Calu3 (cell line): ENCODE measurements at places on chromosomes 16 and 17. TPM values are rescaled to one million over a fixed set of nuclear protein-coding genes. Genes with fewer than 3 reads are reported as not detected.
A peak's percentile ranks its signal among the peaks of the same experiment; 100 is the strongest.

The RNF222 gene
- total RNA-seq, result not detected in 2 replicates

GRCh38 chr17:55416470-55417052 is 5.1 kb downstream of the MMD start:
- peaks cover 18% of the 10 kb centered on the region for H3K36me3 ChIP-seq
- no peak overlapping the region for H3K27ac ChIP-seq
- H3K4me1 ChIP-seq, result peaks cover 35% of the 10 kb centered on the region
- DNase-seq, result no peak
- no peaks in the 10 kb centered on the region for H3K27me3 ChIP-seq

GRCh38 chr16:14409563-14409962 is 220.5 kb downstream of the PARN start:
- H3K36me3 ChIP-seq, result peaks cover 5% of the 10 kb centered on the region
- no peaks in the 10 kb centered on the region for H3K27me3 ChIP-seq
- peak; percentile 22 for DNase-seq
- no peaks in the 10 kb centered on the region for H3K4me1 ChIP-seq

DNA sequence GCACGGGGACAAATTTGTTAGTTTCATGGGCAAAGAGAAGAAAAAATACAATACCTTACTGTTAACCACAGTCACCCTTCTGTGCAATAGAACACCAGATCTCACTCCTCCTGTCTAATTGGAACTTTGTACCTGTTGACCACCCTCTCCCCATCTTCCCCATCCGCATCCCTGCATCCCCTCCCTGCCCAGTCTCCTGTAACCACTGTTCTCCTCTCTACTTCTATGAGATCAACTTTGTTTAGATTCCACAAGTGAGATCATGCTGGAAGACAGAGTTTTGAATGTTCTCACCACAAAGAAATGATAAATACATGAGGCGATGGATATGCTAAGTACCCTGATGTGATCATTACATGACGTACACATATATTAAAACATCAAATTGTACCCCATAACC is 47.7 kb downstream of the CLEC16A start:
- peak overlapping the region; percentile 31 for H3K4me3 ChIP-seq
- H3K27me3 ChIP-seq, result no peaks in the 10 kb centered on the region
- peak overlapping the region; percentile 90 for H3K27ac ChIP-seq
- H3K36me3 ChIP-seq, result peaks cover 17% of the 10 kb centered on the region
- H3K4me1 ChIP-seq, result peaks cover 58% of the 10 kb centered on the region

GRCh38 chr16:66486199-66486772 is 59.2 kb downstream of the BEAN1 start:
- no peak for DNase-seq
- H3K4me3 ChIP-seq, result no peak overlapping the region
- no peak overlapping the region for H3K27ac ChIP-seq

DNA sequence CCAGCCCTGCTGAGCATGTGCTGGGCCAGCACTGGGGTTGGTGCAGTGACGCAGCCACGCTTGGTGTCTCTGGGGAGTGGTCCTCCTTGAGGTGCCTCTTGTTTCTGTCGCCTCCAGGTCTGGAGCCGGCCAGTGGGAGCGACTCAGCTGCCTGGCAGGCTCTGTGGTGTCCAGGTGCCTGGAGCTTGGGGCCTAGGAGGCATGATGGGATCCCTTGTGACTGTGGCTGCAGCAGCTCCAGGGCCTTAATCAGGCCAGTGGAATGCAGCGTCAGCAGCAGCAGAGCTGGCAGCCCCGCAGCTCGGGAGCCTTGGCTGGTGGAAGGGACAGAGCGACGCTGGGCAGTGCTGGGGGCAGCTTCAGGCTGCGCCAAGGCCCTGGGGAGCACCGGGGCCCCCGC is 74.7 kb upstream of the CIBAR2 start:
- DNase-seq, result no peak
- no peaks in the 10 kb centered on the region for H3K4me1 ChIP-seq
- no peaks in the 10 kb centered on the region for H3K36me3 ChIP-seq
- H3K4me3 ChIP-seq, result no peak overlapping the region

DNA sequence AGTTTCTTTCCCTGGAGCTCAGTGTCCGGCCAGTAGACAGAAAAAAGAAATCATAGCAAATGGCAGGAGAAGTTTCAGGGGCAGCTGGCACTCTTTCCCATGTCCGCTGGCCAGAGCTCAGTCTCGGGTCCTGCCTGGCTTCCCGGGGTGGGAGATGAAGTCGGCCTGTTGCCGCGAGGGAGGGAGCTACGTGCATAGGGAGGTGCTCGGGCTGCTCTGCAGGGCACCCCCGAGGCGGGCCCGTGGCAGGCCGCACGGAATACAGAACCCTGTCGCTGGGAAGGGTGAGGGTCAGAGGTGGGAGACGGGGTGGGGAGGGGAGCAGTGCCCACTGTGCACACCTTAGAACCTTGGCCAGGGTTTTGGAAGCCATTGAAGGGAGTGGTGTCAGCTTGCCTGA is 78.3 kb upstream of the FOXF1 start:
- H3K4me3 ChIP-seq, result no peak overlapping the region
- no peak for DNase-seq
- no peaks in the 10 kb centered on the region for H3K36me3 ChIP-seq
- no peaks in the 10 kb centered on the region for H3K4me1 ChIP-seq
- no peak overlapping the region for H3K27ac ChIP-seq
- H3K27me3 ChIP-seq, result peaks cover 90% of the 10 kb centered on the region

DNA sequence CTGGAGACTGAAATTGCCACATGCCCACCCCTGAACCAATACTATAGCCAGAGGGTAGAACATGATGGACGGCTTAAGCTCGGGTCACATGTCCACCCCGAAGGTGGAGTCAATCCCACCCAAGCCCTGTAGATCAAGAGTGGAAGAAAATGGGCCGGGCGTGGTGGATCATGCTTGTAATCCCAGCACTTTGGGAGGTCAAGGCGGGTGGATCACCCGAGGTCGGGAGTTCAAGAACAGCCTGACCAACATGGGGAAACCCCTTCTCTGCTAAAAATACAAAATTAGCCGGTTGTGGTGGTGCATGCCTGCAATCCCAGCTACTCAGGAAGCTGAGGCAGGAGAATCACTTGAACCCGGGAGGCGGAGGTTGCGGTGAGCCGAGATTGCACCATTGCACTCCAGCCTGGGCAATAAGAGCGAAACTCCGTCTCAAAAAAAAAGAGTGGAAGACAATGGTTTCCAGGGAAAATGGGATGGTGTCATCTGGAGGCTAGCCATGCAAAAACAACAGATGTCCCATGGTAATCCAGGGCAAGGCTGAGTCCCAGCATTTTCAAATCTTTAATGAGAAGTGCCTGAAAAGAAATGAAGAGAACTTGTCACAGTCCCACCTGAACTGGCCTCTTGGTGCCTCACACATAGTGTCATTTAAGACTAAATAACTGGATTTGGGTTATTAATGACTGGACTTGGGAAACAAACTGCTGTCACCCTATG is 30.1 kb downstream of the CD300LF start:
- peaks cover 95% of the 10 kb centered on the region for H3K27me3 ChIP-seq
- H3K36me3 ChIP-seq, result no peaks in the 10 kb centered on the region
- H3K4me3 ChIP-seq, result no peak overlapping the region
- no peak overlapping the region for H3K27ac ChIP-seq
- no peak for DNase-seq

GRCh38 chr16:77373726-77374125 is 61.1 kb downstream of the ADAMTS18 start:
- H3K27ac ChIP-seq, result no peak overlapping the region
- no peaks in the 10 kb centered on the region for H3K27me3 ChIP-seq
- no peaks in the 10 kb centered on the region for H3K36me3 ChIP-seq
- no peak overlapping the region for H3K4me3 ChIP-seq
- DNase-seq, result no peak

The ADAM11 gene
- total RNA-seq, result 0.57 and 1.2 TPM in 2 replicates

The KIF18B gene
- 72.8 and 84.6 TPM in 2 replicates for total RNA-seq

DNA sequence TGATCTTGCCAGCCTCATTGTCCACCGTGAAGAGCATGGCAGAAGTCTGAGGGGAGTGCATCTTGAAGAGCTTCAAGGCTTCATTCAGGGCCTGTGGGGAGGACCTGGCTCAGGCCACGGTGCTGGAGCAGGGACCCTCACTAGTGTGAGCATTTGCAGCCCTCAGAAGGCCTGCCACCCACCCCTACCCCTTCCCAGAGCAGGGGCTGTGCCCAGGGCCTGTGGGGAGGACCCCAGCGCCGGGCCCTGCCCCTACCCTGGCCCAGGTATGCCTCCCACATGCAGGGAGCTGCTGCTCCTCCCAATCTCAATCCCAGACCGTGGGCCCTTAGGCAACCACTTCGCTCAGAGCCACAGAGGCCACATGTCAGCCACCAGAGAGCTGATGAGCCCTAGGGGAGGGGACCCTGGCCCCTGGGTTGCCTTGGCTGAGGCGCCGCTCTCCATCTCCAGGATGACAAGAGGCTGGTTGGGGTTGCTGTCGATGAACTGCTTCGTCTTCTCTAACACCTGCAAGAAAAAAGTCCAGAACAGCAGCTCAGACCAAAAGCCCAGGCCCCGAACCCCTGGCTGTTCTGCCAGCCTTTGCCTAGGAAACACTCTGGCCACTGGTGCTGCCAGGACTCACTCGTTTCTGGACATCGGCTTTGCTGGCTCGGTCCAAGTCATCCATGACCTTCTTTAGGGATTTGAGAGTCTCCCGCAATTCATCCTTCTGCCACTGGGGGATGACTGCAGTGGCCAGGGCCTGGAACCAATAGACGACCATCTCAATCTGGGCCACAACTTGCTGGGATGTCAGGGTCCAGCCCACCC is 1.8 kb upstream of the EXOSC6 start:
- DNase-seq, result peak; percentile 60
- H3K4me1 ChIP-seq, result no peaks in the 10 kb centered on the region

GRCh38 chr17:33968350-33969044 is 286.6 kb upstream of the CCL2 start:
- no peaks in the 10 kb centered on the region for H3K4me1 ChIP-seq
- no peaks in the 10 kb centered on the region for H3K36me3 ChIP-seq
- H3K4me3 ChIP-seq, result no peak overlapping the region
- DNase-seq, result no peak
- H3K27ac ChIP-seq, result no peak overlapping the region

DNA sequence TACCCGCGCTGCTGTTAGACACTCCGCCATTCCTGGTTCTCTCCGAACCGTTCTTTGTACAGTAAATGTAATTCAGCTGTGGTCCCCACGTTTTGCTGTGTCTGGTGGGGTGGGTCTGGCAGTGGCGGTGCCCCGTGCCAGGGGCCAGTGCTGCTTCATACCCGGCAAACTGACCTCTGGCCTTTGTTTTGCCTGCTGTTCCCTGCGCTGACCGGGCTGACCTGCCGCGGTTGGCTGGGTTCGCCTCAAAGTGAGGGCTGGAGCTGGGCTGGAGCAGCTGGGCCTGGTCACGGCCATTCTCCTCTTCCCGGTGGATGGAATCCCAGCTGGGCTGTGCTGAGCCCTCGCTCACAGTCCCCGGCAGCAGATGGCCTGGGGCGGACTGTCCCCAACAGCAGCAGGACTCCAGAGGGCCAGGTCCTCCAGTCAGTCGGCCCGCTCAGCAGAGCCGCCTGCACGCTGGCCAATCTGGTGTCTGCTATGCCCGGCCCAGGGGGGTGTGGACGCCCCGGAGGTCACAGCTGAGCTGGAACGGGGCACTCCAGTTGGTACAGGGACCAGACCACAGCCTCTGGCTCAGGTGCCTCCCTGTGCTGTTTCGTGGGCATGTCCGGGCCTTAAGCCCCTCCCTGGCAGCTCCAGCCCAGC is 1.5 kb upstream of the WFIKKN1 start:
- H3K36me3 ChIP-seq, result peaks cover 74% of the 10 kb centered on the region
- no peak for DNase-seq
- peak overlapping the region; percentile 50 for H3K27ac ChIP-seq
- no peaks in the 10 kb centered on the region for H3K27me3 ChIP-seq

GRCh38 chr17:34653511-34653910 is 74.1 kb downstream of the TMEM132E start:
- DNase-seq, result no peak
- no peak overlapping the region for H3K4me3 ChIP-seq
- no peaks in the 10 kb centered on the region for H3K36me3 ChIP-seq
- peaks cover 28% of the 10 kb centered on the region for H3K27me3 ChIP-seq
- no peak overlapping the region for H3K27ac ChIP-seq

DNA sequence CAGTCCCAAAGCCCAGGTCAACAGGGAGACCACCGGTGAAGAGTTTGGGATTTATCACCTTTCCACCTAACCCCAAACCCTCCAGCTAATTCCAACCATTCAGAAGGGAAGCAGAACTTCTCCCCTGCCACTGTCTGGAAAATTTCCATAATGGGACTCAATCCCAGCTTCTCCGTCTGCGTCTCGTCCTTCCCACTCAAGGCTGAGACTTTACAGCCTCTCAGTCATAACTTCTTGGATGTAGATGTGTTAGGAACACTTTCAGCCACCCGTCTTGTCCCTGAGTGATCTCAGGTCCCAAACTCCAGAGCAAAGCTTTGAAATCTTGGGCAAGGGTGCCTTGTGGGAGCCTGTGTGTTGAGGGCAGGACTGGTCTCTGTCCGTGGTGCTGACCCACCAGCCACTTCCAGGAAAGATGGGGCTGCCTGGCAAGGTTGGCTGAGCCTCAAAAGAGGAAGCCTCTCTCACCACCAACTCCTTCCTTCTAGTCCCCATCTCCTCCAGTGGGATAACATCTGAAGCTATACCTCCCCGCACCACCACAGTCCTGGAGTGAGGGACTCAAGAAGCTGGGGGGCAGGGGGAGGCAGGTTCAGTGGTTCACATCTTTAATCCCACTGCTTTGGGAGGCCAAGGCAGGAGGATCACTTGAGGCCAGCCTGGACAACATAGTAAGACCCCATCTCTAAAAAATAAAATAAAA is 9.3 kb downstream of the GAS2L2 start:
- DNase-seq, result peak; percentile 30
- H3K4me1 ChIP-seq, result no peaks in the 10 kb centered on the region
- no peak overlapping the region for H3K4me3 ChIP-seq
- H3K36me3 ChIP-seq, result no peaks in the 10 kb centered on the region
- peaks cover 82% of the 10 kb centered on the region for H3K27me3 ChIP-seq

GRCh38 chr17:58693208-58693607 is 806 bp downstream of the RAD51C start:
- no peak for DNase-seq
- H3K36me3 ChIP-seq, result peaks cover 12% of the 10 kb centered on the region
- H3K27me3 ChIP-seq, result no peaks in the 10 kb centered on the region
- H3K27ac ChIP-seq, result peak overlapping the region; percentile 88
- no peaks in the 10 kb centered on the region for H3K4me1 ChIP-seq

GRCh38 chr17:14209215-14209614 is 27.4 kb downstream of the CDRT15 start:
- H3K36me3 ChIP-seq, result peaks cover 31% of the 10 kb centered on the region
- no peaks in the 10 kb centered on the region for H3K27me3 ChIP-seq
- H3K27ac ChIP-seq, result peak overlapping the region; percentile 91
- no peak overlapping the region for H3K4me3 ChIP-seq
- DNase-seq, result peak; percentile 44

- no peaks in the 10 kb centered on the region for H3K27me3 ChIP-seq
- H3K27ac ChIP-seq, result no peak overlapping the region
- H3K4me1 ChIP-seq, result no peaks in the 10 kb centered on the region
- H3K4me3 ChIP-seq, result no peak overlapping the region
- DNase-seq, result no peak
- no peaks in the 10 kb centered on the region for H3K36me3 ChIP-seq
These were observed 460.8 kb upstream of the TOM1L1 start for GRCh38 chr17:54439816-54440215.

The SULT1A2 gene
- 1.9 and 2.5 TPM in 2 replicates for total RNA-seq
